Ovary (tissue), 10 donors: ENCODE measurements at places on chromosomes 11 and 22. TPM values are rescaled to one million over a fixed set of nuclear protein-coding genes. Genes with fewer than 3 reads are reported as not detected.

Gene CD82
- total RNA-seq, result 42.2 TPM

Gene PIWIL4
- total RNA-seq, result 3.6 TPM

- no peak overlapping the region for H3K4me3 ChIP-seq
- no peaks in the 10 kb centered on the region for H3K36me3 ChIP-seq
- DNase-seq, result no peak
- H3K4me1 ChIP-seq, result no peaks in the 10 kb centered on the region
Measured at GRCh38 chr11:114377612-114378267, 22.6 kb downstream of the C11orf71 start.

GRCh38 chr11:63909591-63910506 is 7.1 kb downstream of the RCOR2 start:
- no peak for DNase-seq
- H3K4me3 ChIP-seq, result no peak overlapping the region
- no peaks in the 10 kb centered on the region for H3K27me3 ChIP-seq
- peaks cover 9% of the 10 kb centered on the region for H3K4me1 ChIP-seq

DNA sequence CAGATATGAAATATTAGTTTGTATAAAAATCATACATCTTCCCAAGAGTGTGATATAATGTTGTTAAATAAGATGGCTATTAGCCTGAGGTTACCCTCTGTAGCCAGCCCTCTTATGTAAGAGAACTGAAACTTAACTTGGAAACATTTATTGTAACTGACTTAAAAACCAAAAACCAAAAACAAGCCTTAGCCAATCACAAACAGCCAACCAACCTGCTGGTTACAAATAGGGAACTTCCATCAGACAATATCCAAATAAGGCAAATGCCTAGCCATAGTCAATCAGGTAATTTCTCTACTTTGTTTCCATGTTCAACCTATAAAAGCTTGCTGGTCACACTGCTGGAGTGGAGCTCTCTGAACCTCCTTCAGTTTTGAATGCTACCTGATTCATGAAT is 14.1 kb downstream of the KBTBD3 start:
- no peak overlapping the region for H3K4me3 ChIP-seq
- H3K36me3 ChIP-seq, result no peaks in the 10 kb centered on the region
- no peak for DNase-seq

GRCh38 chr22:22853713-22854112 is 33.9 kb upstream of the IGLL5 start:
- H3K4me3 ChIP-seq, result no peak overlapping the region
- no peaks in the 10 kb centered on the region for H3K36me3 ChIP-seq
- H3K27ac ChIP-seq, result no peak overlapping the region
- H3K4me1 ChIP-seq, result no peaks in the 10 kb centered on the region
- no peaks in the 10 kb centered on the region for H3K27me3 ChIP-seq

- no peaks in the 10 kb centered on the region for H3K36me3 ChIP-seq
- no peak for DNase-seq
- no peaks in the 10 kb centered on the region for H3K4me1 ChIP-seq
- no peak overlapping the region for H3K4me3 ChIP-seq
- H3K27me3 ChIP-seq, result no peaks in the 10 kb centered on the region
Measured at GRCh38 chr22:26887456-26887855, 230.1 kb downstream of the MIAT start.

DNA sequence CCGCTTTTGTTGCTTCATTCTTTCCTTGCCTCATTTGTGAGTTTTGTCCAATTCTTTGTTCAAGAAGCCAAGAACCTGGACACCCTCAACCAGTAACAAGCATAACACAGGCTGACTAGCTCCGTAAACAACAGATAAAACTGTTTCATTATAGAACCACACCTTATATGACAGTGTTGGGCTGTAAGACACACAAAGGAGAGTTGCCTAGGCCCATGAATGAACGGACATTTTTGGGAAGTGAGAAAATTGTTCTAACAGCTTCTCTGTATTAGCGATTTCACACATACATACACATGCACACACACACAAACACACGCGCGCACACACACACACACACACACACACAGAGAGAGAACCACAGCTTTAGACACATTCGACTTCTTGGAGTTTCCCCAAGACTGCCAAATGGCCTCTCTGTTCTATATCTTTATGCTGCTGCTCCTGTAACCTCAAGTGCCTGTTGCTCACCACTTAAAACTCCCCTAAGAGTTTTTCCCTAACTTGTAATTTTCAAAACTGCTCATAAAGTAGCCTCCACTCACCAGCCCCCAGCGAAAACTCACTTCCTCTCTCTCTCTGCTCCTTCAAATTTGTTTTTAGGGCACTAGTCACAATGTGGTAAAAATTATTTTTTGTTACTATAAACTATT is 35.9 kb downstream of the CTSC start:
- H3K27me3 ChIP-seq, result no peaks in the 10 kb centered on the region
- H3K27ac ChIP-seq, result no peak overlapping the region

- no peak overlapping the region for H3K27ac ChIP-seq
- H3K4me1 ChIP-seq, result peaks cover 12% of the 10 kb centered on the region
- H3K27me3 ChIP-seq, result no peaks in the 10 kb centered on the region
- no peaks in the 10 kb centered on the region for H3K36me3 ChIP-seq
Measured at GRCh38 chr11:10608584-10608983, 40.1 kb upstream of the LYVE1 start.

GRCh38 chr22:48359613-48359965 is 1468.1 kb downstream of the BRD1 start:
- H3K27ac ChIP-seq, result no peak overlapping the region
- H3K4me1 ChIP-seq, result no peaks in the 10 kb centered on the region
- H3K27me3 ChIP-seq, result no peaks in the 10 kb centered on the region
- no peak for DNase-seq
- no peaks in the 10 kb centered on the region for H3K36me3 ChIP-seq

DNA sequence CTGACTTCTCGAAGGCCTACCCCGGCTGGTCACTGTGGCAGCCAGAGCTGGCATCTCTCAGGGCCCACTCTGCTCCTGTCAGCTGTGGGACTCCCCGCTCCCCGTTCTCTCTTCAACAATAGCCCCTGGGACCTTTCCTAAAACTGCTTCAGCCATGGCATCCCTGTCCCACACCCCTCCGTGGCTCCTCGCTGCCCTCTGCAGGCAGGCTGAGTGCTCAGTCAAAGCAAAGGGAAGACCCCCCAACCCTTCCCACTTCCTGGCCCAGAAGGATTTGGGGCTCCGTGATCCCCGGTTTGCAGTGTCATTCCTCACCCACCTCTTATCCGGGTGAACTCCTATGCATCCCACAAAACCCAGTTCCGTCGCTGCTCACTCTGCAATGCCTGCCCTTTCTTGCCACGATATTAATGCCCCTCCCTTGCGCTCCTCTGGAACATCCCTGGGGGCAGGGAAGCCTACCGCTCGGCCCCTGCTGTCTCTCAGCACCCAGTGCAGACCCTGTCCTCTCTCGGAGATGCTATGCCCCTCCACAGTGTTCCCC is 1.6 kb upstream of the TH start:
- H3K36me3 ChIP-seq, result no peaks in the 10 kb centered on the region
- H3K4me1 ChIP-seq, result no peaks in the 10 kb centered on the region
- no peak overlapping the region for H3K27ac ChIP-seq
- no peaks in the 10 kb centered on the region for H3K27me3 ChIP-seq
- no peak overlapping the region for H3K4me3 ChIP-seq

DNA sequence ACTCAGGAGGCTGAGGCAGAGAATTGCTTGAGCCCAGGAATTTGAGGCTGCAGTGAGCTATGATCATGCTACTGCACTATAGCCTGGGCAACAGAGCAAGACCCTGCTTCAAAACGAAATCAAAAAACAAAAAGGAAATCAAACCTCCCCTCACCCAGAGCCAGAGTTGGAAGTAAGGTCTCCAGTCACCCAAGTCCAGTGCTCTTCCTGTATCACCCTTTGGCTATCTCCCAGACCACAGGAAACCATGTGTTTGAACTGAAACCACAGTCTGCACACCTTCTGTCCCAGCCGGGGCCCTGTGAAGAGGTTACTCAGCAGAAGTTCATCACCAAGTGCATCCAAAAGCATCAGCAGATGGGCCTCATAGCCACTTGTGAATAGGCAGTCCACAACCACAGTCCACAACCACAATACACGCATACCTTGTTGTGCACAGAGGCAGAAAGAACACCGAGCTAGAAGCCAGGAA is 4.6 kb downstream of the MYH9 start:
- H3K27me3 ChIP-seq, result no peaks in the 10 kb centered on the region
- H3K4me1 ChIP-seq, result peaks cover 10% of the 10 kb centered on the region
- no peak overlapping the region for H3K4me3 ChIP-seq
- no peak for DNase-seq

- H3K4me3 ChIP-seq, result no peak overlapping the region
- no peaks in the 10 kb centered on the region for H3K27me3 ChIP-seq
Measured at GRCh38 chr22:37229805-37230672, 14.0 kb downstream of the RAC2 start.

- H3K36me3 ChIP-seq, result no peaks in the 10 kb centered on the region
- no peaks in the 10 kb centered on the region for H3K4me1 ChIP-seq
- DNase-seq, result no peak
- H3K27ac ChIP-seq, result no peak overlapping the region
Measured at GRCh38 chr22:16956290-16956689, 51.7 kb downstream of the GAB4 start.

- H3K4me1 ChIP-seq, result peaks cover 12% of the 10 kb centered on the region
- no peaks in the 10 kb centered on the region for H3K27me3 ChIP-seq
- no peak for DNase-seq
- no peak overlapping the region for H3K4me3 ChIP-seq
- no peak overlapping the region for H3K27ac ChIP-seq
Measured at GRCh38 chr22:20990184-20991180, 8.4 kb downstream of the LZTR1 start.
